Esophagus mucosa (tissue), 1 donor: ENCODE measurements at places on chromosomes 2 and 18. TPM values are rescaled to one million over a fixed set of nuclear protein-coding genes. Genes with fewer than 3 reads are reported as not detected.
A peak's percentile ranks its signal among the peaks of the same experiment; 100 is the strongest.

CXCR1 gene
- total RNA-seq = 0.72 TPM

FEV gene
- total RNA-seq = not detected

SLC19A3 gene
- total RNA-seq = 1.5 TPM

DES gene
- total RNA-seq = 29.3 TPM

DNA sequence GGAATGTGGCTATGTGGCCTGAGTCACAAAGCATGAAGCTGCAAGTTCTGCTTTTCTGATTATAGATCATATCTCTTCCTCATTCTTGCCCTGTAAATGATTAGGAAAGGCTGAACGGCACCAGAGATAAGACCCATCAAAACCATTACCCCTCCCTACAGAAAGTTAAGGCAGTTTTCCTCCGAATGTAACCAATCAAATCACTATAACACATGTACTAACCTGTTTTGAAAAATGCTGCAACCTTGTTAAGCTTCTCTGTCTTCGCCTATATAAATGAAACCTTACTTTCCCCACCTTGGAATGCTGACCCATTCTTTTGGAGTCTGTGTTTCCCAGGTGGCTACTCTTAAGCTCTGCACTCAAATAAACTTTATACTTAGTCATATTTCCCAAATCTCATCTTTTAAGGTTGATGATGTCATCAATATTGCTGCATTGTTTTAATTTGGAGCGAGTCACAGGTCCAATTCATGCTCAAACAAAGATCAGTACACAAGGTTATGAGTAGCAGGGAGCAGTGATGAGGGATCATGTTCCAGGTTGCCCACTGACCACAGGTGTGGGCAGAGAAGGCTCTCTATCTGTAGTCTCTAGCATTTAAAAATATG, 662.3 kb downstream of the IRS1 start:
- peak; percentile 71 for ATAC-seq

- ATAC-seq = no peak
These were observed 84.9 kb downstream of the DGKD start for GRCh38 chr2:233439191-233439590.

- ATAC-seq = no peak
These were observed 4.6 kb upstream of the SEH1L start for GRCh38 chr18:12943215-12943614.

- no peak for ATAC-seq
These were observed 122.5 kb downstream of the CNTNAP5 start for GRCh38 chr2:124147552-124147951.

GRCh38 chr2:201171259-201171814, 11.6 kb upstream of the CASP10 start:
- no peak for ATAC-seq

DNA sequence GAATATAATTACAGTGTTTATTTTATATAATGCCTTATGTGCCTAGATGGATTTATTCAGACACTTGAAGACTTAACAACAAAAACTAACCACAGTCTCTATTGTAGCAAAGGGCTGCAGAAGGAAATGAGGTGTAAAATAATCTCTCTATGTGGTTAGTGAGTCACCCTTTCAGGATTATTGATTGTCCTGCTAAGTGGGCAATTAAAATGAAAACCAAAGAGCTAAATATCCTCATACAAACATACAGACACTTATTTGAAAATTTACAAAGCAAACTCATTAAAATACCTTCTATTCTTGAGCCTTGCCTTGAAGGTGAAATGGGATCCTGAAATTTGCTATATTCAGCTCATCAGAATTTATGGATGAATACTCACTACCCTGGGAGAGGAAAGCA, 27.7 kb upstream of the DCC start:
- ATAC-seq = no peak

DNA sequence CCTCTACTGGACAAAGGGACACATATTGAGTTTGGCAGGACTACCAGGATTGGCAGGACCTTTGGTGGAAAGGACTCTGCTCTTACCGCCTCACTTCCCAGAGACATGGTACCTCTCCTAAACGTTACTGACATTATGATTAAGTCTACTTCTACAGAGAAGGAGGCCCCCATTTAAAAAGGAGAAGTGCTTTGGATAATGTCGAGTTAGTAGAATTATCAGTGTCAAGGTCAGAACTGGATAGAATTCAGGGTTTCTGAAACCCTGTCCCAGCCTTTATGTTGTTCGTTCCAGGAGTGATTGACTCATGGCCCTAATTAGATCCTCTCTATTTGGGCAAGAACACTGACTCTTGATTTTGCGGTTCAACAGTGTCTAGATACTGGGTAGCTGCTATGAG, 45.8 kb downstream of the LRRTM1 start:
- ATAC-seq = no peak

GRCh38 chr2:34291076-34291475, 692.0 kb upstream of the FAM98A start:
- no peak for ATAC-seq

DNA sequence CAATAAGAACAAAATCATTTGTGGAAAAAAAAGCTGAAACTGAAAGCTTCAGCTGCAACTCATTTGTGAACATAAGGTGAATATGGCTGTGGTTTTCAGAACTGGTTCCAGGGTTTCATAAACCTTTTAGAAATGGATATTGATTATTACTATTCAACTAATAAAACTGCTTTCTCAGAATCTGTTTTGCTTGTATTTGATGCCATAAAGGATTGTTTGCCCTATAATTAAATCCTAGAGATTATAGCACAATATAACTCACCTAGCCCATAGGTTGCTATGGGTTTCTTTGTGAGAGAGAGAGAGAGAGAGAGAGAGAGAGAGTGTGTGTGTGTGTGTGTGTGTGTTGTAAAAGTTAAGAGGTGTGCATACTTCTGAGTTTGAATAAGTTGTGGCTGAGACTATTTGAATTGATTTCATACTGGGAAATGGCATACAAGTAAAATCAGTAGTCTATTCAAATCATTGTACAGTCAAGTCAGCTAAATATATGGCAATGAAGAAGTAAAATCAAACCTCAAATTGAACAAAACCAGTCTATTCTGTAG, 339.2 kb downstream of the ARHGAP15 start:
- no peak for ATAC-seq

GRCh38 chr2:221532641-221533040, 39.5 kb downstream of the EPHA4 start:
- ATAC-seq = no peak

- ATAC-seq = no peak
These were observed 1317.5 kb upstream of the CELF4 start for GRCh38 chr18:38883111-38883510.

DNA sequence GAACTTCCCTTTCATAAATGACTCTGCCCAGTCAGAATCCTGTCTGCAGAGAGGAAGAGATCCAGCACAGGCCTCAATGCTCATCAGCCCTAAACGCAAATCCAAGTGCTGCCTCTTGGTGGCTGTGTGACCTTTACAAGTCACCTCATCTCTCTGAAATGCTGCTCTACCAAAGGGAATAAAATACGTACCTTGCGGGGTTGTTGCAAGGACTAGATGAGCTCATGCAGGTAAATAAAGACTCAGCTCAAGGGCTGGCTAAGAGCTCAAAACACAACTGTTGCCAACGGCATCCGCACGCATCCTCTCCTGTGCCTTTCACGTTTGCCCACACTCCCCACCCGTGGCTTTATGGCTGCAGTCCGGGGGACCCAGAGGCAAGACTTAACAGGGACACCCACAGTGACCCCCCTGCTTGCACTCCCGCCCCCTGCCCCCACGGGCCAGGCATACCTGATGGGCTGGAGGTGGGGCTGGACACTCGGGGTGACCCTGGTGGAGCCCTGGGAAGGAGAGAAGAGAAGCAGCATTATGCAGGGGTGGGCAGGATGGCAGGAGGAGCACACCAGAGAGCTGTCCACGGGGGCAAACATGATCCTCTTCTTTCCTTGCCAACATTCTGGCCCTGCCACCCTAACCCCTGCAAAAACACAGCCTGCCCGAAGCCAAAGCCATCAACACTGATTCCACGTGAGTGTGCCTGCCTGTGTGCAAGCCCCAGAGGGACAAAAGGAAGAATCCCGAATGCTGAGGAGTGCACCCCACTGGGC, 102.6 kb downstream of the TNS1 start:
- ATAC-seq = no peak

GRCh38 chr2:179543361-179543901, 278.8 kb upstream of the SESTD1 start:
- ATAC-seq = no peak

GRCh38 chr2:128838244-128838643, 519.6 kb upstream of the HS6ST1 start:
- ATAC-seq = no peak

- ATAC-seq = peak; percentile 98
These were observed 93.1 kb downstream of the PIK3C3 start for GRCh38 chr18:42048158-42048557.

- peak; percentile 75 for ATAC-seq
These were observed 85.9 kb downstream of the USP40 start for GRCh38 chr2:233480490-233481202.

DNA sequence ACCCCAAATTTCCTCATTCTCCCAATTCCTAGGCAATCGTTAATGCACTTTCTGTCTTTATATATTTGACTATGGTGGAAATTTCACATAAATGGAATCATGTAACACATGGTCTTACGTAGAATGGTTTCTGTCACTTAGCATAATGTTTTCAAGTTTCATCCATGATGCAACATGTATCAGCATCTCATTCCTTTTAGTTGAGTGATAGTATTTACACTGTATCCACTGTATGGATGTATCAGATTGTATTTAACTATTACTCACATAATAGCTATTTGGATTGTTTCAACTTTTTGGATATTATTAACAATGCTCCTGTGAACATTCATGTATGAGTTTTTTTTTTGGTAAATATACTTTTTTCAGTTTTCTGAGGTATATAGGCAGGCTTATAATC, 982.3 kb upstream of the DDX18 start:
- no peak for ATAC-seq

DNA sequence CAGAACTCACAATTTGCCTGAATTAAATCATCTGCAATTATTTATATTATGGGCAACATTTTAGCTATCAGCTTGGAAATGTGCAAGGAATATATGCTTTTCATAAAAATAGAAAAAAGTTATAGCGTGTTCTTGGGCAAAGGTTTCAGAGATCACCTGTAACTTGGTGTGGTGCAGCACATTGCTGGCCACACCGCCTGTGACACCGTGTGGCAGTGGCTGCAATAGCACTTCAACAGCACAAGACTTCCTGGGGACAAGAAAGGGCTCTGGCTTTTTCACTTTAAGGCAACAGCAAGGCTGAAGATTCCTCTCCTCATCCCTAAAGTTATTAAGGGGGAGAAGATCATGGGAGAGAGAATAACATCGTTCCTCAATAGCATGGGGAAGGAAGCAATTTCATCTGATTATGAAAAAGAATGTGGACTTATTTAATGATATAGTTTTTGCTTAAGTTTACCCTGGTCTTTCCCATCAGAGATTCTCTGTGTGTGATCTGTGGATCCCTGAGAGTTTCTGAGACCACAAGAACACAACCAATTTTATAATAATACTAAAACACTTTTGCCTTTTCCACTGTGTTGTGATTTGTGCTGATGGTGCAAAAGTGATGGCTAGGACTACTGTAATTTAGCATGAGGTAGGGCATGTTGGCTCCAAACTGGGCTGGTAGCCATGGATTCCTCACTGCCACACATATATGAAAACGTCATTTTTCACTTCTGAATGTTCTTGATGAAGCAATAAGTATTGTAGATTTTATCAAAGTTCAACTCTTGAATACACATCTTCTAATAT, 15.0 kb upstream of the SERPINB3 start:
- peak; percentile 67 for ATAC-seq

- peak; percentile 35 for ATAC-seq
These were observed 87.3 kb upstream of the PPP1CB start for GRCh38 chr2:28664120-28664842.
